ENCODE measurements at places on chromosomes 7 and 10.

DNA sequence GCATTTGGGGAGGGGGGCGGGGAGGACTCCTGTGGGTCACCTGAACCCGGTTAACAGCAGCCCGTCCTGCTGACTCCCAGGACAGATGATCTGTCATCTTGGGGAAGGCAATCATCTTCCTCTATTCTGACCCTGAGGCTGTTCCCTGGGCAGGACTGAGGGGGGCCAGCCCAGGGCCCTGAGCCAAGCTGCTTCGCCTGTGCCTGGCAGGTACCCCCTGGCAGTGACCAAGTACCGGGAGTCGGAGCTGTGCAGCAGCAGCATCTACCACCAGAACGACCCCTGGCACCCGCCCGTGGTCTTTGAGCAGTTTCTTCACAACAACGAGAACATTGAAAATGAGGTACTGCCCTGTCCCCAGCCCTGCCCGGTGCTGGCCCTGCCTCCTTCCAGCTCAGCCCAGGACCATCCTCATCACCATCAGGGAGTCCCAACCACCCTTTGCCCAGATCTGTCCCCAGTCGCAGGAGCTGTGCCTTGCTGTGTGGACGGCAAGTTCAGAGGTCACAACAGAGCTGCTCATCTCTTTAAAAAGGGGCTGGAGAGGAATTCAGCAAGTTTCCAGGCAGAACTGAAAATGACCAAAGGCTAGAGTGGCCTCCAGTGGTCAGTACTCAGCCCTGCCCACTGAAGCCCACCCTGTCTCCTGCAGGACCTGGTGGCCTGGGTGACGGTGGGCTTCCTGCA is 8.1 kb downstream of the AOC1 start:
- DNase-seq: no peak

DNA sequence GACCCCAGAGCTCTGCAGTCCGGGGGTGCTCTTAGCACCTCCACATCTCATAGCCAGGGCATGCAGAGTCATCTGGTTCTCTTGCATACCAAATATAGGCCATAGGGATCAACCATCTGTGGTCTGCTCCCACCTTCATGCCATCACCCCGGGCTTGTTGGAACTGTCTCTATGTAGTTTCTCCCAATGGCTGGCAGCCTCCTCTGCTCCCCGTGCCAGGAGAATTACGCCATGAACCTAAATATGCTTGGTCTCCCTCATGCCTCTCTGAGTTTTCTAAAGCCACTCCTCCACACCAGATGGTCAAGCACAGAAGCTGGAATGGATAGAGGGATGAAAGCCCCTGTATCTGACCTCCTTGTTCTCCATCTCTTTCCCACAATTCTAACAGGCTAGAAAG is 302.6 kb upstream of the MYO3A start:
- DNase-seq: no peak

- DNase-seq: no peak
Measured at GRCh38 chr7:98874942-98875341, 3.4 kb upstream of the TRRAP start.

DNA sequence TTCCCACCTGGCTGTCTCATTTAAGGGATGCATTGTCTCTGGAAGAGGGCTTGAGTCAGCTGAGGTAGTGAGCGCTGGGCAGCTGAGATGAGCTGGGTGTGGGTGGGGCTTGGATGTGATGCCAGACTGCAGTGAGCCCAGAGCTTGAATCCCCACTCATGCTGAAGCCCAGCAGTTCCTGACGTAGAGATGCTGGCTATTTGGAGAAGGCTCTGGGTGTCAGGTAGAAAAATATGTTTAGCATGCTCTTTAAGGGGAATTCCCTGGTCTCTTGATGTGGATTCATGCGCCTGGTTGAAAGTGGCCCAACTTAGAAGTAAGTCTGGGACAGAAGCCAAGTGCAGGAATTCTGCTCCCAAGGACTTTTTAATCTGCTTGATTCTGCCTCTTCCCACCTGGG is 241.5 kb upstream of the IGFBP3 start:
- DNase-seq: no peak

DNA sequence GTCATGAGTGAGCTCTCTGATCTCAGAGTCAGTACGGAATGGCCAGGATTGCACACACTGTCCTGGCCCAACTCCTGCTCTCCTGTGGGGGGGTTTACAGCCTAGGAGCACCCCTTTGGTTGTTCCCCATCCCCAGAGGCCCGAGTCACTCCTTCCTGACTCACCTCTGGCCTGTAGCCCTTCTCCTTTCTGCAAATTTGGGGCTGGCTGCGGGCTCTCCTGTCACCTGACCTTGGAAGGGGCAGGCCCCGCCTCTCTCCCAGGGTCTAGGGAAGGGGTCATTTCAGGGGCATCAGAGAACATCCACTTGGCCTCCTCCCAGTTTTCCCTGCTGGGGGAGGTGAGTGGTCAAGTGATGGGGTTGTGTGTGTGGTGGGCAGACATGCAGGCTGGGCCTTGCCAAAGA is 1.7 kb downstream of the NYAP1 start:
- DNase-seq: no peak

DNA sequence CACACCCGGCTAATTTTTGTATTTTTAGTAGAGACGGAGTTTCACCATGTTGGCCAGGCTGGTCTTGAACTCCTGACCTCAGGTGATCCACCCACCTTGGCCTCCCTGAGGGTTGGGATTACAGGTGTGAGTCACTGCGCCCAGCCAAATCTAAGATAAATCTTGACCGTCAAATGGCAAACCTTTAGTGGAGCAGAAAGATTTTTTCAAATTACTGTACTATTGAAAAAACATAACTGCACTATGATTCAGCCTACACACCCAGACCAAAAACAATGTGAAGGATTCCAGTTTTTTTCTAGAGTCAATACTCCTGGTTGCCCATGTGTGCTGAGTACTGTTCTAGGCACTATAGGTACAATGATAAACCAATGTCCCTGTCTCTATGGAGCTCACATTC is 33.9 kb upstream of the SVIL start:
- no peak for DNase-seq

GRCh38 chr10:110762849-110763211 is 108.9 kb upstream of the PDCD4 start:
- DNase-seq: no peak

- DNase-seq: no peak
Measured at GRCh38 chr10:58837826-58838225, 325.2 kb downstream of the BICC1 start.

GRCh38 chr10:27457966-27458365 is 46.1 kb upstream of the RAB18 start:
- no peak for DNase-seq

GRCh38 chr7:16051561-16052255 is 365.2 kb upstream of the MEOX2 start:
- DNase-seq: no peak

GRCh38 chr7:15239801-15240200 is 322.0 kb downstream of the AGMO start:
- DNase-seq: no peak

GRCh38 chr7:37356911-37357636 is 91.6 kb downstream of the ELMO1 start:
- no peak for DNase-seq

DNA sequence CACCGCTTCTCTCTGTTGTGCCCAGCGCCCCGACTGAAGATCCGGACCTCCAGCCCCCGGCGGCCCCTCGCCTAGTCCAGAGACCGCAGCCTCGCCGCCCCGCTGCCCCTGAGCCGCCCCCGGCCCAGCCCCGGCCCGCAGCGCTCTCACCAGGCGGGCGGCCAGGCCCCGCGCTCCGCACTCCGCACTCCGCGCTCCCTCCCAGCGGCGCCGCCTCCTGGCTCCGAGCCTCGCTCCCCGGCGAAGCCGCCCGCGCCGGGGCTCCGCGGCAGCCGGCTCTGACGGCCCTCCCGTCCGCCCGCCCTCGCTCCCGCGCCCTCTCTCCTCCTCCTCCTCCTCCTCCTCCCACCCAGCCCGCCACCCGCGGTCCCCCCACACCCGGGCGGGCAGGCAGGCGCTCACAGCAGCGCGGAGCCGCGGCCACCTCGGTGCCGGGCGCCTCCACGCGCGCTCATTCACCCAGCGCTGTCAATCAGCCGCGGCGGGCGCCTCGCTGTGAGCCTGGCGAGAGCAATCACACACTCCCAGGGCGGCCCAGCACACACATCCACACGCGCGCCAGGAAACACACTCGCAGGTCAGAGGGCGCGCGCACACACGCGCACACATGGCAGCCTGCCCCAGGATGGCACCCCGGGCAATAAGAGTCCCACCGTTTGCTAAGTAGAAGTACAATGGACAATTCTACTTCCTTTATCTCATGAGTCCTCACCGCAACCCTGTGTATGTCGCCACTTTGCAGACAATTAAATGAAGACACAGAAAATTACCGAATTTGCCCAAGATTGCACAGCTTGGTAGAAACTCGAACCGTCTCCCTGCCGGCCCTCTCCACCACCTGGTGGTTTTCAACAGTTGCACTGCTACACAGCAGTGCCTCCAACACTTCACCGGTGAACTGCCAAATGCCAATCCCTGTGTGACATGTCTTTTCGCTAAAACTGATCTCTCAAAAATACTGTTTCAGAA is at the start of gene PRRT4:
Gene PRRT4, minus strand, starts transcription at position 280 of the 969 bp plus-strand sequence.
- peak; percentile 48 for DNase-seq

DNA sequence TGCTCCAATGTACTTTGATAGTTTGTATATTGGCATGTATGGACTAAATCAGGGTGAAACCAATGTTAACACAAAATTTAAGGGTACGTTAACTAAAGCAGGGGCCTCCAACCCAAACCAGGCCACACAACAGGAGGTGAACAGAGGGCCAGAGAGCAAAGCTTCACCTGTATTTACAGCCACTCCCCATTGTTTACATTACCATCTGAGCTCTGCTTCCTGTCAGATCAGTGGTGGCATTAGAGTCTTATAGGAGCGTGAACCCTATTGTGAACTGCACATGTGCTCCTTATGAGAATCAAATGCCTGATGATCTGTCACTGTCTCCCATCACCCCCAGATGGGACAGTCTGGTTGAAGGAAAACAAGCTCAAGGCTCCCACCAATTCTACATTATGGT is 62.0 kb upstream of the SCIN start:
- no peak for DNase-seq

DNA sequence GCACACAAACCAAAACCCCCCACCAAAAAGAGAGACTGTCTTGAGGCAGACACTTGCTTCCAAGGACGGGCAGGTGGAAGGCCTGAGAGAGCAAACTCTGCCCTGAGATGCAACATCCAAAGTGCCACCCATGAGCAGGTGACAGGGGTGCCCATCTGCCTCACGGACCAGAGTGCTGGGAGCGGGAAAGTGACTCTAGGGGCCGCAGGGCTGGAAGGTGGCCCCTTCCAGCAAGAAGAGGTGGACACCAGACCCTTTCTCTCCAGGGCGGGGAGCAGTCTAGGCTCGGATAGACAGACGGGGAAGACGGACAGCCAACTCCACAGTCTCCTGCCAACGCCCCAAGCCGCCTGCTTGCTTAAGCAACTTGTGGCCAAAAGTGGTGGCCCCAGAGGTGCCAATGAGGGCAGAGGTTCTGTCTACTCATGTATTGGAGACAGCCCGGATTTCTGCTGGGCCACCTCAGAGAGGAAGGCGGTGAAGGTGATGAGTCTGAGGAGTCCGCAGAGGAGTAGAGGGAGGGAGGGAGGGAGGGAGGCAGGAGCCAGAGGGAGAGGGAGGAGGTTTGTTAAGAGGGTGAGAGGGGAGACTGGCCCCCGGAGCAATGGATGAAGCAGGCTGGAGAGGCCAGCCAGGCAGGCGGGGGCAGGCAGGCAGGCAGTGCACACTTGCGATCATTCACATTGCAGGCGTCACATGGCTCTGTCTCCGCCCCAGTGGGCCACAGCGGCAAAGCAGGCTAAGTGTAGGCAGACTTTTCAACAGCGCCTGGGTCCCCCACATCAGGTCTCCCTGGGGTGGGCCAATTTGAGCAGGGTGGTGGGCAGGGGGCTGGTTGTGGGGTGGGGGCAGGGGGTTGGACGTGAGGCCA is 65.6 kb downstream of the SLC29A4 start:
- DNase-seq: no peak

- DNase-seq: no peak
Measured at GRCh38 chr10:117804470-117805011, 242.2 kb downstream of the RAB11FIP2 start.

DNA sequence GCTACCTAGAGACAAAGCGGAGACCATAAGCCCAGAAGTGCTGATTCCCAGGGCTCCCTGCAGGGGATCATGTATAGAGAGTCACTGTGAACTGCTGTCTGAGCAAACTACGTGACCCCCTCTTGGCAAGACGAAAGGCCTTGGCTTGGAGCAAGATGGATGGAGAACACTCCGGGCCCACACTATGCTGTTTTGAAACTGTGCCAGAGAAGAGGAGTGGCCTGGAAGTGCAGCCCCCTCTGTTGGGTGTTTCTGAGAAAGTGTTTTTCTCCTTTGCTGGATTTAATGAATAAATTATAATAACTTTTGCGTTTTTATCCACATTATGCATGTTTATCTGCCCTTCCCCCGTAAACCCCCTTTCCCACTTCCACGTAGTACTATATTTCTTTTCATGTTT is 639.3 kb upstream of the GALNT17 start:
- DNase-seq: no peak

DNA sequence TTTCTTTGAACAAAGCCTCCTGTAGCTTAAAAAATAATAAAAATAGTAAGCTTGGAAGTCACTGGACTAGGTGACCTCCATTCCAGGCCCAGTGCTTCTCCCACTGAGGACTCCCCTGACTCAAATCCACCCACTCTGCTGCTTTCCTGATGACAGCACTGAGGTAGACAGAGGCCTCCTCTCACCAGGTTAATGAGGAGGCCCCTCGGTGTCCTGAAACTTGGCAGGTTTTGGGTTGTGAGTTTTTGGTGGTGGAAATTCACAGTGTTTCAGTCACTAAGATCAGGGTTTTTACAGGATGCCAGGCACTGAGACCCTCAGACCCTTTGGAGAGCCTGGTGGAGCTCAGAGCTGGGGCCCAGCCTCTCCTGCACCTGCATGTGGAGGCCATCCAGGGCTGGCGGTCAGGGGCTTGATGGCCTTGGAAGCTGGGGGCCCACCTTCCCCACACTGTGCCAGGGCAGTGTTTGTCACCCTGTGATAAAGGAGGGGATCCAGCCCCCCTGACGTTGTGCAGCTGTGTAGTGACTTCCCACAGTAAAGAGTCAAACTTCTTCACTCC is 19.1 kb downstream of the TSPAN14 start:
- no peak for DNase-seq

DNA sequence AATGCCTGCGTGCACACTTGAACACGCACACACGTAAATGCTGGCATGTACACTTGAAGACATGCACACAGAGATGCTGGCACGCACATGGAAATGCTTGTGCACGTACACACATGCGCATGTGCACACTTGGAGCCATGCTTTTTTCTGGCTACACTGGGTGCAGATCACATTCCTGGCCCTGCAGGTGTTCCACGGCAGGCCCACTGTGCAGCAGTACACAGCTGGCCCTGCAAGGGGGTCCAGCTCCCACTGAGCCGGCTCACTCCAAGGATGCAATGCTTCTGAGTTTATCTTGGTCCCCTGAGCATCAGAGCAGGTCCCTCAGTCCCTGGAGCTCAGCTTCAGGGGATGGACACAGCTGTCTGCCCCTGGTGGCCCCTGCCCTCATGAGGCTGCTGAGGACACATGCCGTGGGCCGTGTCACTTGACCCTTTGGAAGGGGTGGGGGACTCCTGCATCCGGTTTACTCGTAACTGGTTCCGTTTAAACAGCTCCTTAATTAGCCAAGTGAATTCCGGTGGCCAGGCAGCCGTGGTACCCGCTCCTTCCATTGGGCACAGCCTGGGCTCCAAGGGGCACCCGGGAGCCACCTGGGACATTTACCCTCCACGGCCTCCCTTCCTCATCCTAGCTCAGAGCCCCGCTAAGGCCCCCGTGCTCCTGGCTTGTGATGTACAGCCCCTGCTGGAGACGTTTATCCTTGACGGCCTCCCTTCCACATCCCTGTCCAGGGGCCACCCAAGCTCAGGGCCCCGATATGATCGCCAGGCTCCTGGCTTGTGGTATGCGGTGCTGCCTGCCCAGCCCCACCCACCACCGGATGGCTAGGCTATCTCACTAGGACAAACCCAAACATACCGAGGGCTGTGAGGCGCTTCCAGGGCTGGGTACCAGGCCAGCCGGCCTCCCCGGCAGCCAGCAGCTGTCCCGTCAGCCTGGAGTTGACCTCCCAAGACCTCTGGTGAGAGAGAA is 39.5 kb upstream of the DPYSL4 start:
- no peak for DNase-seq
